Fibroblast of skin of left quadriceps (primary cell): ENCODE measurements at places on chromosomes 2 and 18.

GRCh38 chr2:181304011-181304844, 153.0 kb upstream of the ITGA4 start:
- no peak for DNase-seq

DNA sequence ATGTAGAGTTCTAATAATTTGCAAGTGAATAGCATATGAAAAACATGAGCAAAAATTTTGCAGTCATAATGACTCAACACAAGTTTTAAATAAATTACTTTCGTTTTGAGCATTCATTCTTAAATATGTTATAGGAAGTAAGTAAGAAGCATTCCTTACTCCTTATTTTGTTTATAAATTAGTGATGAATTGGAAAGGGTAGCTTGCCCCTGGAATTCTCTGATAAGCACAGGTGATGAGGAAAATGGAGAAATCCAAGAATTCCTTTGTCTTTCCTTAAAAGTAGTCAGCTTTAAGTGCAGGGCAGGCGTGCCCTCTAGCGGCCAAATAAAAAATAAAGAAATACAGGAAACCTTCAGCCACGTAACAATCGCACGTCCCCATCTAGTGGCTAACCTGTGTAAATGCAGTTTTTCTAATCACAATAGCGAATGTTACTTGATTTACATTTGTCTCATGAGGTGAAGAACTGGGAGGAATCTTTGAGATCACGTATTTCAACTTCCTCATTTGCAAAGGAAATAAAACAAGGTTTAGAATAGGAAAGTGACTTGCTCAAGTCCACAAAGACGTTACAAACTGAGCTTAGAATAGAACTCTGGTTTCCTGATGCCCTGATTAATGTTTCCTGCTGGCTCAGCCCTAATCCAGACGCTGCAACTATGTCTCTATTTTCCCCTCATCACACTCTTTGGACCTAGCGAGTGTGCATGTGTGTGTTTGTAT, 47.2 kb upstream of the ZNG1B start:
- DNase-seq, result peak; percentile 60

GRCh38 chr2:144082327-144082726, 437.6 kb downstream of the ZEB2 start:
- DNase-seq, result no peak

- no peak for DNase-seq
Measured at GRCh38 chr2:219642069-219642454, 14.6 kb downstream of the SLC4A3 start.
